T-helper 2 cell (primary cell): ENCODE measurements at places on chromosomes 4 and X.

DNA sequence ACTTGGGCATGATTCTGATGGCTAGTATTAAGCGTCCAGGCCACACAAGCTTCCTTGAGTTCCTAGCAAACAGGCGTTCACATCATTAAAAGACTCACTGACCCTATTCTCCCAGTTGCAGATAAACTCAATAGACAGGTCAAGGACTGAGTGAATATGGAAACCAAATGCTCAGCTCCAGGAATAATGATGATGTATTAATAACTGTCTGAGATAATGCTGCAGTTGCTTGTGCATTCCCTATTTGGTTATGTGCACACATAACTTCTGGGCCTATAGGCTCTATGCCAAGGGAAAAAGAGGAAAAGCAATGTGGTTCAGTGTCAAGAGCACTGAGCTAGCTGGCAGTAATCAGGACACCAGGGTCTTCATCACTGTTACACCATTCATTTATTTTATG, 3.5 kb downstream of the RAB9B start:
- DNase-seq, result no peak

GRCh38 chrX:10233696-10234095, 76.9 kb downstream of the CLCN4 start:
- DNase-seq, result no peak

DNA sequence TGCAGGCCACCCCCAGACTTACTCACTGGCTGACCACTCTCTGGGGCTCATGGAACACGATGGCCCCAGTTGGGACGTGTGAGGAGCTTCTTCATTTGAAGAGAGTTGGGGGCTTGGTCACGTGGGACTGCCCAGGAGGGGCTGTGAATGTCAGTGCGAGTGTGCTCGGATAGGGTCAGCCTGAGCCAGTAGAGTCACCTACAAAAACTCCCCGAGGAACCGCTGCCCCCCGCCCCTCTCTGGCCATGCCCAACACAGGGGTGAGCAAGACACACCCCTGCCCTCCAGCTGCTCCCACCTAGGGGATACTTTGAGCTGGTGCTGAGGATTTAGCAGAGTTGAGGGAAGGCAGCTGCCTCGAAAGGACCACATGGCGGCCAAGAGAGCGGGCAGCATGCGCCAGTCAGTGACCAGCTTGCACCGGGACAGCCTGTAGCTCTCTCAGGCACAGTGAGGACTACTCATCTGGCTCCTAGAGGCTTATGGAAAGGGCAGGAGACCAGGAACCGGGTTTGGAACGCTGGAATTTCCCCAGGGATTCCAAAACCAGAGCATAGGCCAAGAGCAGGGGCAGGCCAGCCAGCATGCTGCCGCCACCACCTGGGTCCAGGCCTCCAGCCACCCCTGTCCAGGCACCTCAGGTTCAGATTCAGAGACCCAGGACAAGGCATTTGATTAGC, 8.4 kb downstream of the PNMA6E start:
- DNase-seq, result no peak

DNA sequence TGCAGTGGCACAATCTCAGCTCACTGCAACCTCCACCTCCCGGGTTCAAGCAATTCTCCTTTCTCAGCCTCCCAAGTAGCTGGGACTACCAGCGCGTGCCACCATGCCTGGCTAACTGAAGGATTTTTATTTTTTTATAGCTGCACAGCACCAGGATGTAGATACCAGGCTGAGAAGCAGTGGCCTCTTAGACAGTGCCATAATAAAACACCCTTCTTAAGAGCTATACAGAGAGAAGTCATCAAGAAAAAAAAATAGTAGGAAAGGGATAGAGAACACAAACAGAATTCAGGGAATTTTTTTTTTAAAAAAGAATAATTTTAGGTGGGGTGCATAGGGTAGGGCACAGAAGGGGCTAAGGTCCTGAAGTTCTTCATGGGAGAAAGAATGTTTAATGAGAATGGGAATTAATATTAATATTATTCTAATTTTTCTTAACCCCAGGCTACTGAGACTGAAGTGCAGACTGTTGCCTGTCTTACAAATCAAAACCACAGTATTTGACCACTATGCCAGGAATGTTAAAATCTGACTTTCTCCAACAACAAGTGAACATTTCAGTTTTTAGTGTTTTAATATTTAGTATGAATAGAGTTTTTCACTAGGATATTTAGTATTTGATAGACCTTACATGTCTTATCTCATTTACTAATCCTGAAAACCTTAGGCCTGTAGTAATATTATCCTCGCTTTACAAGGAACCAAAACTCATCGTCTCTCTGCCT, 146.7 kb downstream of the KCNIP4 start:
- no peak for DNase-seq

- DNase-seq, result no peak
Measured at GRCh38 chrX:54093159-54093558, 48.9 kb upstream of the PHF8 start.

GRCh38 chrX:79728421-79728820, 286.1 kb upstream of the TBX22 start:
- DNase-seq, result no peak

DNA sequence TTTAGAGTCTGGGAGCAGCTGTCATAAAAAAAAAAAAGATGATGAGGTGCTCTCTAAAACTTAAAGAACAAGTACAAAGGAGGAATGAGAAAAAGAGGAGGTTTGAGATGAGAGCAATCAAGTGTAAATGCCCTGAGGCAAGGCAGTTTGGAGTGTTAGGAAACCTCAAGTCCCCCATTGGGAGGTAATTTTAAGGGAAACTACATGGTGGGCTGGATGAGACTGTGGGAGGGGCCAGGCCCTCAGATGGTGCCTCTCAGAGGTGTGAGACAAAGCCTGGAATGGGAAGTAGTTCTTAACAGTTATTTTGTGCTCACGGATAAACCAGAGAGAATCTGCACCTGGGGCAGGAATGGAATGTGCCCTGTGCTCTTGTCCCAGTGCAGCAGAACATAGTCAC, 1.9 kb upstream of the MAGEB3 start:
- no peak for DNase-seq
